ENCODE measurements at places on chromosomes 12 and 14.

- DNase-seq: no peak
Measured at GRCh38 chr14:94170136-94170535, 4.0 kb upstream of the PPP4R4 start.

DNA sequence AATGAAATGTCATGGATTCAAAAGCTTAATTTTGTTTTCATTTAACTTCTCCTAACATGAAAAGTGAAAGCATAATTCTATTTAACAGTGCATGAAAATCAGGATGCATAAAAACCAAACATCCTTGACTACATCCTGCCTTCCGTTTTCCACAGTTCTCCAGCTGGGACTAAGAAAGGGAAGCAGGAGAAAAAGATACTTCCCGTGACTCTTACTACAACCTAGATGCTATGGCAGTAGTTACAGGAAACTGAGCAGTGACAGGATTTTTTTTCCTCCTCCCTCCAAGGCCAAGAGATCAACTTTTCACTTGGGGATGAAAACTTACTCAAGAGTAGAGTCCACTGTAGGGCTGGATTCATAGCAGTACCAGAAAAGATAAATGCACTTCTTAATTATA is 2.6 kb downstream of the EXOC5 start:
- peak; percentile 43 for DNase-seq

- DNase-seq: peak; percentile 78
Measured at GRCh38 chr14:75561013-75561432, 17.4 kb upstream of the FLVCR2 start.

DNA sequence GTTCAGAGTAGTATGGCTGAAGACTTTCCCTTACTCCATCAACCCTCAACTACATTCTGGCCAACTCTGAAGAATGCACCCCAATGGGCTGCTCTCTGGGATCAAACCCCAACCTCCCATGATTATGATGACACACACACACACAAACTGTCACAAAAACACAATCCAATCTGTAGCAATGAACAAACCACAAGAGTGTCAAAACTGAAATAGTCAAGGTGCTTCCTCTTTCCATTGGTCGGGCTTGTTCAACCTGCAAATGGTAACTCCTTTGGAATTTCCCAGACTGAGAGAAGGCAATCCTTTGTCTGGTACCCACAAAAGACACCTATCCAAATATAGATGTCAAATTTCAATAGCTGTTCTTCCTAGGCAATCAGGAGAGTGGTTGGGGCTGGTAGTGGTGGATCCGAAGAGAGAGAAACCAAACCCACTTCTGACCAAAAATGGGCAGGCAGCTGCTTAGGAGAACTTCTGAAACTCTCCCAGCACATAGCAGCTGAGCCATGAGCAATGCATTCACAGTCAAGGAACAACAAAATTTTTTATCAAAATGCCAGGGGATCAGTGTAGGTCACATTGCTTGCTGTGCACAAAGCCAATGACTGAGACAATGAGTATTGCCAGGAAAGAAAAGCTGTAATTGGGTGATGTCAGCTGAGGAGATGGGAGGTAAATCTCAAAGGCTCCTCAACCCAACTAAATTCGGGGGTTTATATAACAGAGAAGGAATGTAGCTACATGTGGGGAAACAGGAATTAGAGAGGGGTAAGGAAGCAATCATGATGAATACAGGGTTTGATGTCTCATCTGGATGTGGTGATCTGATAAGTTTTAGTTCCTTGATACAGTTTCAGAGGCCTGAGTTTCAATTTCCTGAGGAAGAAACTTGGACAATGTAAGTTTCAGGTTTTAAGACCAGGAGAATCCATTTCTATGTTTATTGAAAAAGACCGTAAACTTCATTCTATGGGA is 191.4 kb downstream of the KITLG start:
- no peak for DNase-seq

DNA sequence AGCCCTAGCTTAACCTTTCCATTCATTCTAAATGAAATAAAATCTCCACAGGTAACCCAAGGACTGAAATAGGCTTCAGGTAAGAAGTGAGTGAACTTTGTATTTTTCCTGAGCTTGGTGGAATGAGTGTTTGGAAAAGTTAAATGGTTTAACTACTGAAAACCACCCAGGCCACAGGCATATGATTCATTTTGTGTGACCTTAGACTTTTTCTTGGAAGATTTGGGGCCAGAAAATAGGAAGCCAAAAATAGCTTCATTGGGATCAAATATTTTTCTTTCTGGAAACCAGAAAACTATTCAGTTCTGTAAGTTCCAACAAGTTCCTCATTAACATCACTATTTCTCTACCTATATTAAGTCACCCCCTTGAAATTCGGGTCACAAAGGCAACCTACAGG is 212.6 kb downstream of the PCNX1 start:
- DNase-seq: no peak

DNA sequence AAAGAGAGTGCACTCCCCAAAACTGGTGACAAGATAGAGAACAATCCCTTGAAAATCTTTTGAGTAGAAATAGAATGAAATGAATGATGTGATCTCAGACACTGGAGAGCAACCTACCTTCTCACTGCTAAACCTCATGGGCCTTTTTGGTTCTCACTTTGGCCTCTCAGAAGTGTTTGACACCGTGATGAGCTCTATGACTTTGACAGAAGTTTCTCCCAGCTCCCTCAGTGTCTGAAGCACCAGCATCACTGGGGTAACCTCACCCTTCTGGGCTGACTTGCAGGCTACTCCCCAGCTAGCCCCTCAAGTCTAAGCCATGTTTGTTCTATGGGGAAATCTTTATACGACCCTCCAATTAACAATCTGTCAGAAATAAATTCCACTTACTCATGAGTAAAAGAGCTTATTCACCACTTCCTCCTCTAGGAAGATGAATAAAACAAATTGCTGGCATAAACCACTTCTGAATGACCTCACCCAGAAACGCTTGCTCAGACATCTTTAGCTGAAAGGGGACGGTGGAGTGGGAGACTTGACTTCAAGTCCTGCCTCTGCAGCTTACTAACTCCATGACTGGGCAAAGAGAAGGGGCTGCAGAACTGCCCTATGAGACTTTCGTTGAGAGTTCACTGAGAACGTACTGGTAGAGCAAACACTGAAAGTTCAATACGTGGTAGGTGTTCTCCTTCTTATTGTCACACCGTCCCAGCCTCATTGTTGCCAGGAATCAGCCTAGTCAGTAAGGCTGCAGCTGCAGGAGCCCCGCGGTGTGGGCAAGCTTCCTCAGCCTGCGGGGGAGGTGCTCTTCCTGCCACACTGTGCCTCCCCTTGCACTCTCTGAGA is 46.5 kb downstream of the ST8SIA1 start:
- DNase-seq: peak; percentile 86

- no peak for DNase-seq
Measured at GRCh38 chr12:89932954-89933353, 224.3 kb upstream of the ATP2B1 start.

- DNase-seq: no peak
Measured at GRCh38 chr12:123132951-123133619, 17.8 kb downstream of the PITPNM2 start.

DNA sequence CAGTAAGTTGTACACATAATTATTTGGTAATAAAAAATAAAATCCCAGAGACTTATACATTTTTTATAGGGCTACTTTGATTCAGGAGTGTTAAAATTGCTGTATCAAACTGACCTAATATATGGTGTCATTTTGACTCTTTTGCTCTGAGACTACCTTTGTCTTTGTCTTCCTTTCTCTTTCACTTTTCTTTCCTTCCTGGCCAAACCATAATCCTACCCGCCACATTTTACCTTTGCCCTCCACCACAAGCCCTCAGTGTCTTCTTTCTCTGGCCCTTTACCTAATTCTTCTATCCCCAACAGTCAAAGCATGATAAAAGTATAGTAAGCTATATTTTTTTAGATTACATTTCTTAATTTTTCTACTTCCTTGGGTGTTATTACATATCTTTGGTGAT is 62.0 kb downstream of the CAND1 start:
- DNase-seq: no peak

- no peak for DNase-seq
Measured at GRCh38 chr12:92561543-92561899, 141.3 kb upstream of the PLEKHG7 start.

DNA sequence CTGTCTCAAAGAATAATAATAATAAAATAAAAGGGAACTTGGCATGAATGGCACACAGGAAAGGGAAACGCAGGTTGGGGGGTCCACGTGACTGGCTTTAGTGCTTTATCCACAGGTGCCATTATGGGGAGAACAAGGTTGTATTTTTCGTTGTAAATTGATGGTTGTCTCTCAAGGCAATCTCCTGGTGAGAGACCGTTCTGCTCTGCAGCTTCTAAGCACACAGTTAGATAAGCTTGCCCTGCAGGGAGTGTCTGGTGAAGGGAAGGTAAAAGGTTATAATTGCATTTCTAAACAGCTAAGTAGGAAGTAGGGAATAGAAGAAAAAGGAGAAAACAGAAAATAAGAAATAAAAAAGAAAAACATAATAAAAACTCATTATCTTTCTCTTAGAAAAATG is 69.1 kb upstream of the CPSF6 start:
- no peak for DNase-seq

DNA sequence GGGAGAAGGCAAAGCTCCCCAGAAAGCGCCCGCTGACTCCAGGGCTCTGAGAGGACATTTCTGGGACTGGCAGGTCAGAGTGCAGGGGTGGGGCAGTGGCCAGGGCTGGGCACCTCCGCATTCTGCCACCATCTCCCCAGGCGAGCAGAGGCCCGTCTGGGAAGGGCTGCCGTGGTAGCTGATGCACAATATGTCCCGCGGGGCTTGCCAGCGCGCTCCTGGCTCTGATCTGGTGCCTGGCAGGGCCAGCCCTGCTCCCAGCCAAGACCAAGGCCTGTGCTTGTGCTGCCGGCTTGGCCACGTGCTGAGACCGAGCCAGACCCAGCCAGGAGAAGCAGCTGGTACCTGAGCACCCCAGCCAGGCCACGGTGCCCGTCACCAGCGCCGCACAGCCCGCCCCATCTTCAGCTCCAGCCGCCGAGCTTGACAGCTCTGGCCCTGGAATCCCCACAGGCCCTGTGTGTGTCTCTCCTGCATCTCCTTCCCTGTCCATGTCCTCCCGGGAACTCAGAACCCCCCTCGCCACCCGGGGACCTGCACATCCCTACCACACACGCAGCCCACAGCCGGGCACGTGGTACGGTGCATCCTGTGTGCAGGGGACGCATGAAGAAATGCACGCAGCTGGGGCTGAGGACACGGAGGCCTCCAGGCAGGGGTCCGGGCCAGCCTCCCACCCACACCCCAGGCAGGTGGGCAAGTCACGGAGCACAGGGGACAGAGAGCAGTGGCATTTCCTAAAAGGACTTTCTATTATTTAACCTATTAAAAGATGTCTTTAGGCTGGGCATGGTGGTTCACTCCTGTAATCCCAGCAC is 68.6 kb upstream of the C14orf180 start:
- no peak for DNase-seq

DNA sequence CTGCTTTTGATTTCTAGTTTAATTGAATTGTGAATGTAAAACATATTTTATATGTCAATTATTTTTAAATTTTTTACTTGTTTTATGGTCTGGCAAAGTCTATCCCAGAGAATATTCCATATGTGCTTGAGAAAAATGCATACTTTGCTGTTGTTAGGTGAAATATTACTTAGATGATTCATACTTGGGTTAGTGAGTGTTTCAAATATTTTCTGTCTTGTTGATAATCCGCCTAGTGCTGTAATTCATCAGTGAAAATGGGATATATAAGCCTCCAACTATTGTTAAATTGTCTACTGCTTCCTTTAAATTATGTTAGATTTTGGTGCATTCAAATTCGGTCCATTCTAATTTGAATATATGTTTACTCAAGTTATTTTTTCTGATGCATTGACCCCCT is 395.5 kb downstream of the LRFN5 start:
- DNase-seq: peak; percentile 50

DNA sequence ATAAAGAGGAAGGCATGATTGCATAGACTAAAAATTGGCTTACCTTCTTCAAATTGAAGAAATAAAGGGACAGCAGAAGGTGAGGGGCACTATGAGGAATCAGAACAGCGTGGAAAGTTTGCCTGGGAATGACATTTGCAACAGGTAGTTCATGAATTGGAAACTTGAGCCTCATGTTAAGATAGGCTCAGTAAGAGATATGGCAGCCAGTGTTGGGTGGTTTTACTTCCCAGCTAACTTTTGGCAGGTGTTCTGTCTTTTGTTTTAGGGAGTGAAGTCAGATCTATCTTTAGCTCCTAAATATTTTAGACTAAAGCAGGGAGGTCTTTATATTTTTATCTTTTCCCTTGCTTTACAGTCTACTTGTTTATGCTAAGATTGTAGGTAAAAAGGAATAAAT is 122.4 kb downstream of the ANO6 start:
- DNase-seq: no peak

GRCh38 chr12:28459481-28459880 is 269.2 kb downstream of the CCDC91 start:
- no peak for DNase-seq

DNA sequence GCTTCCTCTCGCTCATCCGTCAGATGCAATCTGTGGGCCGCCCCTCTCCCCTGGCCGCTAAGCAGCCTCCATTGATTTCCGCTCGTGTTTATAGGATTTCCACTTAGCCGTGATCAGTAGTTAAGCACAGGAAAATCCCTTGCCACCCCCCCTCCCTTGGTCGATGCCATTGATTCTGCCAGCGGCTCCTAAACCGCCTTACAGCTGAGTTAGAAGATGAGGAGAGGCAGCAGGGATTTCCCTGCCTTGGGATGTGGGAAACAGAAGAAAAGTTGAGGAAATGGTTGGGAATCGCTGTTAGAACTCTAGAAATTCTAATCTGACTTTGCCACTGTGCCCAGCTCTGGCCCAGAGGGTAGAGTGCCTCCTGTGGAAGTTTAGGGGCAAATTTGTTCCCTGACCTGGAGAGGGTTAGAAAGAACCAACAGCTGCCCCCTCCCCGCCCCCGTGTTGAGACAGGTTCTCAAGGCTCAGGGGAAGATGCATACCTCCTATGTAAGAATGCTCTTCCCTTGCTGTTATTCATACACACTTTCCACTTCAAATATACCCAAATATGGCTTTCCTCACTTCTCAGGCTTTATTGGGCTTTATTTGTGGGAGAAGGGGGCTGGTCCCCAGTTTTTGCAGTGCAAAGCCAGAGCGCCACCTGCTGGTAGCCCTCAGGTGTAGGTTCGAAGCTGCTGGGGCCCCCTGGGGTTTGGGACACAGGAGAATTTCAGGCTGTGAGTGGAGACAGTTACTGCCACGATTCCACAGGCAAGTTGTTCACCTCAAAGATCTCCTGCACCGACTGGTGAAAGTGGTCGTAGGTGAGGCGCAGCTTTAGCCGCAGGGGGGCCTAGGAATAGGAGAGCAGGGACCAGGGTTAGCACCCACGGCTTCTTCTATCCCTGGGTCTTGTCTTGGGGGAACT is 3.2 kb downstream of the THTPA start:
- peak; percentile 69 for DNase-seq

DNA sequence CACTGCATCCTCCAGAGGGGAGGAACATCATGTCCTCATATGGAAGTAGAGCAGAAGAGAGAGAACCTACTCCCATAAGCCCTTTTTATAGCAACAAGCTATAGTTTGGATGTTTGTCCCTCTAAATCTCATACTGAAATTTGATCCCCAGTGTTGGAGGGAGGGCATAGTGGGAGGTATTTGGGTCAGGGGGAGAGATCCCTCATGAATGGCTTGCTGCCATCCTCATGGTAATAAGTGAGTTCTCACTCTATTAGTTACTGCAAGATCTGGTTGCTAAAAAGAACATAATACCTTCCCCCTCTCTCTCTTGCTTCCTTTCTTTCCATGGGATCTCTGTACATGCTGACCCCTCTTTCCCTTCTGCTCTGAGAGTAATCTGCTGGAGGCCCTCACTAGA is 93.9 kb downstream of the RPAP3 start:
- no peak for DNase-seq
